ENCODE measurements at places on chromosomes 5 and 9.

- no peak for DNase-seq
Measured at GRCh38 chr5:179554981-179555380, 4.6 kb downstream of the RUFY1 start.

- DNase-seq, result no peak
Measured at GRCh38 chr5:176653401-176654385, 6.4 kb downstream of the TSPAN17 start.

DNA sequence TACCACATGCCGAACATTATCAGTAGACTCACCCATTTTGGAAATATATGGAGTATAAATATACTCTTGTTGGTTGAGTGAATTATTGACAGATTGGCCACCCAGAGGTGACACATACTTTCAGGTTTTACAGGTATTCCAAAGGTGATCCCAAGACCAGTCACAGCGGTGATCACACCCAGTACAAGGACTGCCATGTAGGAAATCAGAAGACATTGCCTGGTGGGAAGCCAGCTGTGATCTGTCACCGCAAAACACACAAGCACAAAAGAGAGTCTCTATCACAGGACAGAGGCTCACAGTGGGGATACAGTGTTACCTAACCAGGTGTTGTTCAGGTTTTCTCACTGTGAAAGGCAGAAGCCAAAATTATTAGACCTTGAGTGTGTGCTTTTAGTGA is 15.8 kb downstream of the BTF3 start:
- peak; percentile 85 for DNase-seq

- peak; percentile 85 for DNase-seq
Measured at GRCh38 chr9:127578952-127579853, 32.9 kb upstream of the STXBP1 start.

- DNase-seq, result no peak
Measured at GRCh38 chr9:87116492-87116891, 169.2 kb upstream of the GAS1 start.

- no peak for DNase-seq
Measured at GRCh38 chr5:16849181-16849580, 86.9 kb downstream of the MYO10 start.

GRCh38 chr9:99300603-99301002 is 78.5 kb downstream of the SEC61B start:
- no peak for DNase-seq

GRCh38 chr5:172873513-172873912 is 39.5 kb downstream of the ERGIC1 start:
- DNase-seq, result no peak

DNA sequence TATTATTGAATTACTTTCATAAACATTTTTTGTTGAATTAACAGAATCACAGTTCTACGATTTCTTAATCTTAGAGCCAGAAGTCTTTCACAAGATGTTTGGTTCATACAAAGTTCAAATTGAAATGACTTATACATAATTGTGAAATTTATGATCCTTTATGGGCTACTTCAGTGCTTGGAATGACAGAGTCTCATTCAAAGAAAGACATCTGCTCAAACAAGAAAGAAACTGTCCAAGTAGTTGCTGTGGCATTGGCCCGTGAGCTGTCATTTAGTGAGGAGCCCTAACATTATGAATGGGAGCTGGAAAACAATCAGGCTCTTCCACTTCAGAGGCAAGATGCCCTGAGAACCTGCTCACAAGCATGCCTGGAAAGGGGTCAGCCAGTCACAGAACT is 63.4 kb downstream of the AUH start:
- no peak for DNase-seq

GRCh38 chr9:3732077-3733038 is 206.6 kb upstream of the RFX3 start:
- DNase-seq, result peak; percentile 56

DNA sequence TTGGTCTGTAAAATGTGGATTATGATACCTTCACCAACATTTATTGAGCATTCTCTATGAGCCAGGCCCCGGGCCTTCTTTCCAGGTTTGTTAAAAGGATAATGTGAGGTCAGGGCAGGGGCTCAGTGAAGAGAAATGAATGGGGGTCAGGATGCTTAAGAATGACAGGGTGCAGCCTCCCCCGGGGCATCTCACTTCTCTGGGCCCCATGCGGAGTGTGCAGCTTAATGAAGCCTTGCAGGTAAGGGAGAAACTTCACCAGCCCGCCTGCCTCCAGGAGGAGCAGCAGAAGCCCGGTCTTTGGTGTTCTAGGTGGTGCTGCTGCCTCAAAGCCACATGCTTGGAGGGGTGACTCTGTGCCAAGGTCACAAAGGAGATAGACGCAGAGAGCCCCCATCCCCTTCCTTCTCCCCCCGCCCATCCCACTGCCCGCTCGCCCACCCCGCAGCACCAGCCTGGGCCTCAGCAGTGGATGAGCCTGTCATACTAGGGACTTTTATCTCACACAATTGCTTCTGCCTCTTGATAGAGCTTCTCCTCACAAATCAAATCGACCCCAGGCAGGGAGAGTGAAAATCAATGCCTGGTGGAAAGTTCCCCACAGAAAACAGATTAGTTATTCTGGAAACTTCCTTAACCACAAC is 244.8 kb downstream of the PBX3 start:
- no peak for DNase-seq

GRCh38 chr5:76472335-76473008 is 69.4 kb downstream of the IQGAP2 start:
- DNase-seq, result no peak

DNA sequence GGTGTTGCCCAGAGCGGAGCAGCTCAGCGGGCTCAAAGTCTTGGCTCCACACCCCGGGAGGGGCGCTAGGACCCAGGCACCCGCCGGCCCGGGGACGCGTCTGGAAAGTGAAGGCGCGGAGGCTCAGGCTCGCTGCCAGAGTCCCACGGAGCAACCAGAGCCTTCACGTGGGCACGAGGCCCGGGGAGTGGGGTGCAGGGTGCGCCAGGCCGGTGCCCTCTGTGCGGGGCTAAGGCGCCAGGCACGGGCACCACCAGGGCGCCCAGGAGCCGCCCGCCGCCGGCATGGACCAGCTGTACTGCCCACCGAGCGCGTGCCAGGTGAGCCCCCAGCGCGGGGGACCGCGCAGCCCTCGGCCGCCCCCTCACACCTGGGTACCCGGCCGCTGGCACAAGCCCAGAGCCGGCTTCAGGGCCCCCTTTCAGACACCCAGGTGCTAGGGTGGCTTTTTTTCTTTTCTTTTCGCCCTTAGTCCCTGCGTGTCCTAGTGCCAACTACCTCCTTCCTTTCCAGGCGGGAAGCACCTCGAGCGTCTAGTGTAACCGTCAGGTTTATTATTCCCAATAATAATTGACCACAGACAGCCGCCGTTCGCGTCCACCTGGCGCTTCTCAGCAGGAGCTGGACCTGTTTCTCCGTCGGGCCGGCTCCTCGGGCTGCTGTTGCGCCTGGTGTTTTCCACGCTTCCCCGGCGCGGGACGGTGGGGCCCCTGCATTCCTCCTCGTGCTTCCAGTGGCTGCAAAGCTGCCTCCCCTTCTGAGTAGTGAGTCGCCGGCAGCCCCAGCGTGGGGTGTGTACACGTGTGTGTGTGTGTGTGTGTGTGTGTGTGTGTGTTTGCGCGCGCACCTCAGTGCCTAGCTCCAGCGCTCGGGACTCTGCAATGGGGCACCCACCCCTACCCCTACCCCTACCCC is 30.1 kb upstream of the PDE8B start:
- peak; percentile 63 for DNase-seq

GRCh38 chr5:101942321-101942882 is 353.7 kb downstream of the SLCO4C1 start:
- peak; percentile 57 for DNase-seq

- no peak for DNase-seq
Measured at GRCh38 chr5:172549696-172550095, 91.4 kb upstream of the NEURL1B start.

GRCh38 chr5:172858511-172858989 is 24.5 kb downstream of the ERGIC1 start:
- DNase-seq, result no peak

- no peak for DNase-seq
Measured at GRCh38 chr9:99947395-99947794, 40.9 kb downstream of the STX17 start.

DNA sequence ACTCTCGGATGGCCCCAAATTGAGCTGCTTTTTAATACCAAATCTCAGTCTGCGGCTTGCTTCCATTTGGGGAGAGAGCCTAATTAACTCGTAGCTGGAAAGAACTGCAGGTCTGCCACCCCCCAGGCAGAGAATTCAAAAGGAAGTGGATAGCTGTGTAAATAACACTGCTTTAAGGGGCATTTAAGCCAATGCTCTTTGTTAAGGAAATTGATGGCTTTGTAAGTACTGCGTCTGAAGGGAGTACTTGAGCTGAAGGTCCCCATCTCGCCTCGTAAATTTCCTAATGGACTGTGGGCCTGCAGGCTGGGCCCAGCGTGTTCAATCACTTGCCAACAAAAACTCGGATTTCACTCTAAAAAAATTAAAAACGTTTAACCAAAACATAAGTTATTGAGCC is 132.7 kb downstream of the PAPPA start:
- DNase-seq, result peak; percentile 66

GRCh38 chr5:8491254-8491653 is 622.3 kb downstream of the MTRR start:
- DNase-seq, result no peak

DNA sequence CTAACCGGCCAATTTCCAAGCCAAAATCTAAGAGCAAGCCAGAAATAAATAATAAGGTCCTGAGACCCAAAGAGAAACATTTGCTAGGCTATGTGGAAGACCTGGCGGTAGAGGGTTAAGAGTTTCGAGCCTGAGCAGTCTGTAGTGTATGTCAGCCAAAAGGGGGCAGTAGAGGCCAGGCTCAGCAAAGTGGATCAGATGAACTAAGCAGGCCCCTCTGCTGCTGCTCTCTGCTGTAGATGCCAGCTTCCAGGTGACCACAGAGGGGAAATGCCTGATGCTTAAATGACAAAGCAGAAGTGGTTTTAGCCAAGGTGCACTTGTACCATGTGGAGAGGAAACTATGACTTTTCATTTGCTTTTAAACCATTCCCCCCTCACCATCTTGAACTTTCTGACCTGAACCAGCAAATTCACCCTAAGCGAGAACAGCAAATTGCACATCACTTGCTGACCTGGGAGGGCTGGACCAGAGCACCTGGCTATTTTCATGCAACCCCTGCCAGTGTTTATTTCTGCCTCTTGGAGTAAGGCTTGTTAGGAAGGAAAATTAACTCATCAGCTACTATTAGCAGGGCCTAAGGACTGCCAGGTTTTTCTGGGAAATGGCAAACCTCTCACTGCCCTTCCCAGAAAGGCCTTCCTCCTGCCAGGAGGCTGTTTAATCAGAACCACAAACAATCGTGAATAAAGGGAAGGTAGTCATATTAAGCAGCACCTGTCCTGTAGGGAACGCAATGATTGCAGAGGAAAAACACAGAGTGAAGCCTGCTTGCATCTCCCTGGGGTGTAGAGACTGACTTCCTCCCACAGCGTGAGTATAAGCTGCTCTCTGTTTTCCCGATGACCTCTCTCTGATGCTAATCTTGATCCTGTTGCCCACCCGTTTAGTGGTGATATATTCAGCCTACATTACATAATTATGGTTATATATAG is 818.2 kb downstream of the TLR4 start:
- DNase-seq, result peak; percentile 22

DNA sequence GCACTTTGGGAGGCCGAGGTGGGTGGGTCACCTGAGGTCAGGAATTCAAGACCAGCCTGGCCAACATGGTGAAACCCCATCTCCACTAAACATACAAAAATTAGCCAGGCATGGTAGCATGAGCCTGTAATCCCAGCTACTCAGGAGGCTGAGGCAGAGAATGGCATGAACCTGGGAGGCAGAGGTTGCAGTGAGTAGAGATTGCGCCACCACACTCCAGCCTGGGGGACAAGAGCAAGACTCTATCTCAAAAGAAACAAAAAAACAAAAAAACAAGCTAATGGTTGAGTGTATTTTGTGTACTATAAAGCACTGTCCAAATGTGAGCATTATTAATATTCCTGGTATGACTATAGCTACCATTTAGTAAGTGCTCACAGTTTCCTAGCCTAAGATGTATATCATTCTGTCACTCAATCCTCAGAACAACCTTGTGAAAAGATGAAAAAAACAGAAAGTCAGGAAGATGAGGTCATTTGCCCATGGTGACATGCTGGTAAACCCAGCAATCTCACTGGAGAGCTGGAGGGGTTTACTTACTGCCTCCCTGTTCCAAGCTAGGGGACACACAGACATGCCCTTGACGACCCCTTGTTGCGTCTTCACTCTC is 27.7 kb downstream of the ARHGEF37 start:
- DNase-seq, result no peak

DNA sequence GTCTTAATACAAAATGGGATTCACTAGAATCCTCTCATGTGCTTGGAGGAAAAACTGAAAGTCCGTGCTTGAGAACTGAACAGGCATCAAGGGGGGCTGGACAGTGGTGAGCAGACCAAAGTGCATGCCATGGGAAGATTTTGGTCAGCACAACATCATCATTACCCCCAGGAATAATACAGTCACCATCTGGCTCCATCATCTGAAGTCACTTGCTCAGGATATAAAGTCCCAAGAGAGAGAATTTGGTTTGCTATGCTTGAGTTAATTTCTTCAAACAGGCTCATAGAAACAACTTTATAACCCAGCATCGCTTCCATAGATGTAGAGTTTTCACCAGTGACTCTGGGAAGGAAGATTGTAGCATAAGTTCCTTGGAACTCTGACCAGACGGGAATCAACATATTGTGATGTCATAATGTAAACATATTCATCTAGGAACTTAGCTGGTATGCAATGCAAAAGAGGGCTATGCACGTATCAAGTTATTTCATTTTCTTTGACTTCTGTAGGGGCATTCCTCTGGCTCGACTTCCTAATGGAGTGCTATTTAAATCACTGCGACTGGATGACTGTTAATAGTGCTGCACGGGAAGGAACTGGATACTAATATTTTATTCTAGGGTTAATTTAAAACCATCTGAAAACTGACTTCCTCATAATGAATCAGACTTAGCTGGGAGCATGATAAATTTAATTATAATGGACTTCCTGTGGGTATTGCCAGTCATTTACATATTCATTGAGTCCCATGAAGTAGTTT is 145.2 kb downstream of the MTRR start:
- DNase-seq, result no peak

All from NCI-H146 (cell line).